ENCODE measurements at places on chromosomes 7 and 10. TPM values are rescaled to one million over a fixed set of nuclear protein-coding genes. Genes with fewer than 3 reads are reported as not detected.
A peak's percentile ranks its signal among the peaks of the same experiment; 100 is the strongest.

DNA sequence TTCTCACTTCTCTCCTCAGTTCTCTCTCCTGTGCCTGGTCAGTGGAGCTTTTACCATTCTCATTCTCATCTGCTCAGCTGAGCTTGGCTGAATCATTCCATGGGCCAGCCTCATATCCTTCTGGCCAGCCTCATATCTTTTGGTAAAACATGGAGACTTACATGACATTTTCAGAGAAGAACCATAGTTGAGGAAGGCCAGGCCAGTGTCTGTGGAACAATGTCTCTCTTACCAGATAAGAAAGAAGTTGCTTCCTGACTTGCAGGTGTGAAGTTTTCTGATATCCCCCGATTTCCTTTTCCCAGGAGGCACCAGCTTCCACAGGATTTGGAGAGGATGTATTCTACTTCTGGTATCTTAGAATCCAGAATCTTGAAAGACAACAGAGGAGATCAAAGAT, 24.7 kb downstream of the ST7 start:
- DNase-seq = no peak

DNA sequence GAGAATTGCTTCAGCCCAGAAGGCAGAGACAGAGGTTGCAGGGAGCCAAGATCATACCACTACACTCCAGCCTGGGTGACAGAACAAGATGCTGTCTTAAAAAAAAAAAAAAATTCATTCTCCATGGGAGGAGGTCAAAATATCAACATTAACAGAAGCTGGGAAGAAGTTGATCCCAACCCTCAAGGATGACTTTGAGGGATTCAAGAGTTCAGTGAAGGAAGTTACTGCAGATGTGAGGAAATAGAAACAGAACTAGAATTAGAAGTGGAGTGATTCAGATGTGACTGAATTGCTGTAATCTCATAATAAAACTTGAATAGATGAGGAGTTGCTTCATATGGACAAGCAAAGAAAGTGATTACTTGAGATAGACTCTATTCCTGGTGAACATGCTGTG, 19.7 kb upstream of the RPEL1 start:
- no peak for DNase-seq

DNA sequence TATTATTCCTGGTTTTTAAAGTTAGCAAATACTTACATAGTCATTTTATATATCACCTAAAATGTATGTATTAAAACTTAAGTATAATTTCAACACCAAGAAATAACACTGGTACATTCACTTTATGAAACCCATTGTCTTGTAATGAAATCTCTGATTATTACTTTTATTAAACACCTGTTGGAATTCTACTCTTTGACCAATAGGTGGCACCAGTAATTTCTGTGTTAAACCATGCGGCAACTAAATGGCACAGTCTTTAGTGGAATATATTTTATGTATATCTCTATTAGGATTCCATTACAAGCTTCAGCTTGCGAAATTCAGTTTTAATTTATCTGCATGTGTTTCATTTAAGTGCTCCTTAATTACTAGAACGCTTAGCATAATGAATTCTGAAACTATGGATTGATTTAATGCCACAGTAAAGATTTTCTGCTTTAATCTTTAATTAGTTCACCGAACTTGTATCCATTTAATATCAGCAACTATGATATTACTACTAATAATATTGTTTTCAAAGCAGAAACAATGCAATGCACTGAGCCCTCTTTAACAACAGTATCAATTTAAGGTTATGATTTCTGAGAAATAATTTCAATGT, 181.3 kb downstream of the MAGI2 start:
- DNase-seq = no peak

- DNase-seq = peak; percentile 56
Observed at GRCh38 chr7:47609803-47610452, 28.0 kb upstream of the TNS3 start.

GRCh38 chr10:75430000-75430763, 1.2 kb upstream of the LRMDA start:
- DNase-seq = peak; percentile 78

GRCh38 chr7:18639711-18640110, 144.2 kb downstream of the HDAC9 start:
- DNase-seq = no peak

DNA sequence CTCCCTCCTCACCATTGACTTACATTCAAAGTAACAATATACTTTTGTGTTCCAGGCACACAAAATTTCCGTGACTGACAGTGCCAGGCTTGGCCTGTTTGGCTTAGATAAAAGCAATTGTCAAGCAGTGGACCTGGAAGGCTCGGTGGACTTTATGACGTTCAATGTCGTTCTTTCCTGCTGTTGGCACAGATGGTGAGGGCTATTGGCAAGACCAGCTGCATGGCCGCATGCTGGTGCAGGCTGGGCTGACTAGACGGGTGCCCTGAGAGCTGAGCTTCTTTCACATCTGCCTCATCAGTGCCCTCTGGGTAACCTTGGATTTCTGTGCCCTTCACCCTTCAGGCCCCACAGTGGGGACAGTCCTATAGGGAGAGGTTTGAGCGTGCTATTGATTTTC, 45.2 kb downstream of the WIPF3 start:
- DNase-seq = peak; percentile 53

DNA sequence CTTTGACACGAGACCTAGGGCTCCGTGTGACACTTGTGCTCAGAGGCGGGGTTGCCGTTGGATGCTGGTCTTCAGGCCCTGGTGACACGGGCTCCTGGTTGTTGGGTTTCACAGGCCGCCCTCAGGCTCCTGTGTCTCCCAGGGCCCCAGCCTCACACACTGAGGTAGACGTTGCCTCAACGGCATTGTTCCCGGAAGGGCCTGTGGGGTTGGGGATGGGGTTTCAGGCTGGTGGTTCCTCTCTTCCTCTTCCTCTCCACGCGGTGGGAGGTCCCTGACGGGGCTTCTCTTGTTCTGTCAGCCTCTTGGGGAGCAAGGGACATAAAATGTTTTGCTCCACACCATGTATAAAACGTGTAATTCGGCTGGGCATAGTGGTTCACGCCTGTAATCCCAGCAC, 125.1 kb downstream of the TRRAP start:
- DNase-seq = no peak

- no peak for DNase-seq
Observed at GRCh38 chr7:36851382-36851781, 127.1 kb upstream of the AOAH start.

- no peak for DNase-seq
Observed at GRCh38 chr10:90032519-90032918, 331.1 kb downstream of the KIF20B start.

GRCh38 chr7:132930881-132931280, 151.0 kb downstream of the CHCHD3 start:
- DNase-seq = no peak

- DNase-seq = peak; percentile 73
Observed at GRCh38 chr7:131108212-131108940, 219.3 kb upstream of the MKLN1 start.

- DNase-seq = no peak
Observed at GRCh38 chr10:28996947-28997551, 291.8 kb upstream of the LYZL1 start.

GRCh38 chr10:127863231-127863825, 29.4 kb downstream of the CLRN3 start:
- no peak for DNase-seq

- peak; percentile 86 for DNase-seq
Observed at GRCh38 chr10:100370714-100371481, 23.9 kb downstream of the SCD start.

DNA sequence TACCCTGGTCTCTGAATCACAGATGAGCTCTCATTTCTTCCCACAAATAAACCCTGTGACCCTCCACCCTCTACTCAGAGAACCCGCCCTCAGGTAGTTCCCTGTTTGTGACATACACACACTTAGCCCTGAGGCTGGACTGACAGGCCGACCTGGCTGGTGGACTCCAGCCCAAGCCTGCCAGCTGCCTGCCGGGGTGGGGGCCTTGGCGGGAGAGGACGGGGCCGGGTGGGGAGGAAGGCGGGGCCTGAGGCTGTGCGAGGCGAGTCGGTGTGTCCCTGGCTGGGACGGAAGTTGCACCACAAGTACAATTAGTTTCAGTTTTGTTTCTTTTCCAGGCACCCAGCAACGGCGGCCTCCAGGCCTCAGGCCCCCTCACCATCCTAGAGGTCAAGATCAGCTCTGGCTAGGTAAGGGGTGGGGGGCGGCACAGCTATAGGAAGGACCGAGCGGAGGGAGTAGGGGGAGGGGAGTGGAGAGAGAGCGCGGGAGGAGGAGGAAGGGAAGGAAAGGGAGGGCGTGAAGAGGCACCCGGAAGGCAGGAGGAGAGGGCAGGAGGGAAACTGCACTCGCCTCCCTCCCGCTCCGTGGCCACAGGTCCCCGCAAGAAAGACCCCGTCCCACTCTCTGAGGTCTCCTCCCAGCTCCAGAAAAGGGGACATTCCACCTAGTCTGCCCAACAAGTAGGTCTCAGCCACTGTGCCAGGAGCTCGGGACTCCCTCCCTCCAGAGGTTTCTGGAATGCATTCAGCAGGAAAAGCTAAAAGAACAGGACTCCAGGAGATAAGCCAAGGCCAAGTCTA, at the start of gene TRIM56:
TRIM56 (plus strand) TSS at position 320 of the 803 bp plus-strand sequence. CDS start 1,832 bp downstream, outside the sequence.
- peak; percentile 93 for DNase-seq

DNA sequence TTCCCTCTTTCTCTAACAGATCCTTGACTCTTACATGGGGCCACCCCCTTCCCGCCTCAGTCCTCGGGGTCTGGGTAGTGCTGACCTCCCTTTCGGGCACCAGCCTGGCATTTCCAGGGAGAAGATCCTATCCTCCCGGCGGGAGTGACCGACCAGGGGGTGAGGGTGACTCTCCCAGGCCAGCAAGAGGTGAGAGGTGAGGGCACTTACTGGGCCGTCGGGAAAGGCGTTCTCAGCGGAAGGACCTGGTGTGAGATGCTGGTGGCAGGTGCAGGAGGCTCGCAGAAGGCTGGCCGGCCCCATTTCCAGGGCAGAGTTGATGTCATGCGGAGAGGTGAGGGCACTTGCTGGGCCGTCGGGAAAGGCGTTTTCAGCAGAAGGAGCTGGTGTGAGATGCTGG, 4.2 kb upstream of the FOXL3 start:
- DNase-seq = no peak

- DNase-seq = no peak
Observed at GRCh38 chr10:4307910-4308309, 518.1 kb upstream of the AKR1E2 start.

GRCh38 chr7:37446371-37446770, 2.3 kb downstream of the ELMO1 start:
- DNase-seq = no peak

GRCh38 chr10:26432938-26433337, 5.2 kb upstream of the APBB1IP start:
- no peak for DNase-seq

GRCh38 chr7:143385891-143386781, 5.0 kb downstream of the ZYX start:
- DNase-seq = peak; percentile 58

- no peak for DNase-seq
Observed at GRCh38 chr7:24531255-24531654, 42.0 kb upstream of the PALS2 start.

- no peak for DNase-seq
Observed at GRCh38 chr10:61742812-61743211, 80.1 kb downstream of the CABCOCO1 start.

DNA sequence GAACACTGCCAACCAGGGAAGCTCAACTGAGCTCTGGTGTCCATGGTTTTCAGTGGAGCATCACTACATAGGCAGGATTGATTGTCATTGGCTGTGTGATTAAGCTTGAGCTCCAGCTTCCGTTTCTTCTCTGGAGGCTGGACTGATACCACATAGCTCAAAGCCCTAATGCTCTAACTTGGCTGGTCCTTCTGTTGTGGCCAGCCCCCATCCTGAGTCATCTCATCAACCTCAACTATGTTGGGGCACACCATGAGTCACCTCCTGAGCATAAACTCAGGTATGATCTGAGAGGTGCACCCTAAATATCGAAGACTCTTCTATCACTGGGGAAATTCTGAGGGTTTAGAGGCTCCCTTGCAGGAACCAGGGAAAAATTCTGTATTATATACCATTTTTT, 114.5 kb upstream of the INHBA start:
- DNase-seq = no peak

GRCh38 chr7:12244129-12244528, 33.0 kb downstream of the TMEM106B start:
- no peak for DNase-seq

- no peak for DNase-seq
Observed at GRCh38 chr10:19451937-19452336, 364.3 kb upstream of the PLXDC2 start.

GRCh38 chr7:151680810-151681209, 161.1 kb upstream of the RHEB start:
- DNase-seq = no peak

DNA sequence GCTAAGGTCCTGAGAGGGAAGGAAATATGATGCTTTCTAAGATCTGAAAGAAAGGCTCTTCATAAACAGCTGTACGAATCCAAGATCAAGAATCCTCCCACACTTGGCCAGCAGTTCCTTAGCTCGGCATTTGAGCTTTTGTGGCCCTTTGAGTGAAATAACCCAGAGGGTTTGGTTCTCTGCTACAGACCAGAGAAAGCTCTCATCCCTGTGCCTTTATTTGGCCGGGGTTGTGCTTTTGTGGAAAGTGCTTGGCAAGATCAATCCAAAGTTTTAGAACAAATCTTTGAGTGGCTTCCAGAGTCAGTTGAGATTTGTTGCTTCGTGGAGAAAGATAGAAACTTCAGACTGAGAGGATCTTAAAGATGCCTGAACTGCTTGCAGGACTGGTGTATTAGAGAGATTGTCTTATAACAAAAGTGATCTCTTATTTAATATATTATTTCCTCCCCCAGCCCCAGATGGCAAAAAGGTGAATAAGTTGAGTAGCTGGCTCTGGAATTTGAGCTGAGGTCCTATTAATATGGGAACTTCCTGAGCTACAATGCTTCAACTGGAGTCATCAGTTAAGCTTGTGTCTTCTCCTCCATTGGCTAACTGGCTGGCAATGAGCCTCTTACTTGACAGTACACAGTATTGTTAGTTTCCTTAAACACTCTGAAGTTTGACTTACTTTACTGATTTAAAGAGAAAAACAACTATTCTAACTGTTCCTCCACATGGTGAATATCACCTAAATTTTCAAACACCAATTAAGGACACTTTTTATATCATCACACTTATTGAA, 687.3 kb downstream of the MAGI2 start:
- no peak for DNase-seq

DNA sequence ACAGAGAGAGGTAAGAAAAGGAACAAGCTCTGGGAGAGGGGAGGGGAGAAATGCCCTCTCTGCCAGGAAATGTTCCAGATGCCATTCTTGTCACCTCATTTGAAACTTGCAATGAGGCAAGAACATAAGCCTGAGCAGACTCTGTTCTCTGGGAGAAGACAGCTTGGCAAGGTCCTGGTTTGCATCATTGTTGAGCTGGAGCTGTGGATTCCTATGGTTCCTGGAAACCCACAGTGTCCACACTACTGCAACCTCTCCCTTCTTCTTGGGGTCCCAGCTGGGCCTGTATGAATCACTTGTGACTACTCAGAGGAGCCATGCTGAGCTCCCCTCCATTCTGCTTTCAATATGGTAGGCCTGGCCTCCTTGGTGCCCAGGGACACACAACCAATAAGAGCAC, 60.8 kb upstream of the HECTD2 start:
- no peak for DNase-seq

GRCh38 chr7:84975586-84976185, 211.2 kb downstream of the SEMA3D start:
- no peak for DNase-seq

Gene CTAGE15
- not detected for total RNA-seq

Gene DHX32
- 45.2 TPM for total RNA-seq

Gene SEMA4G
- total RNA-seq = 0.86 TPM

Gene ARMS2
- total RNA-seq = not detected

Gene CYP2C19
- total RNA-seq = 0.11 TPM

Gene ADARB2
- not detected for total RNA-seq

Gene FGFBP3
- 0.22 TPM for total RNA-seq

Gene HOXA3
- 0.35 TPM for total RNA-seq

Gene IFIT1
- 28.1 TPM for total RNA-seq

Gene TWIST1
- total RNA-seq = 1.4 TPM

Gene AQP1
- 236 TPM for total RNA-seq

Gene RNLS
- total RNA-seq = 22.5 TPM

All from Right ventricle myocardium superior (tissue), 1 donor.